CD4-positive, alpha-beta T cell treated with Interleukin-17A for 4 hours (primary cell): ENCODE measurements at places on chromosomes 4 and X.
A peak's percentile ranks its signal among the peaks of the same experiment; 100 is the strongest.

DNA sequence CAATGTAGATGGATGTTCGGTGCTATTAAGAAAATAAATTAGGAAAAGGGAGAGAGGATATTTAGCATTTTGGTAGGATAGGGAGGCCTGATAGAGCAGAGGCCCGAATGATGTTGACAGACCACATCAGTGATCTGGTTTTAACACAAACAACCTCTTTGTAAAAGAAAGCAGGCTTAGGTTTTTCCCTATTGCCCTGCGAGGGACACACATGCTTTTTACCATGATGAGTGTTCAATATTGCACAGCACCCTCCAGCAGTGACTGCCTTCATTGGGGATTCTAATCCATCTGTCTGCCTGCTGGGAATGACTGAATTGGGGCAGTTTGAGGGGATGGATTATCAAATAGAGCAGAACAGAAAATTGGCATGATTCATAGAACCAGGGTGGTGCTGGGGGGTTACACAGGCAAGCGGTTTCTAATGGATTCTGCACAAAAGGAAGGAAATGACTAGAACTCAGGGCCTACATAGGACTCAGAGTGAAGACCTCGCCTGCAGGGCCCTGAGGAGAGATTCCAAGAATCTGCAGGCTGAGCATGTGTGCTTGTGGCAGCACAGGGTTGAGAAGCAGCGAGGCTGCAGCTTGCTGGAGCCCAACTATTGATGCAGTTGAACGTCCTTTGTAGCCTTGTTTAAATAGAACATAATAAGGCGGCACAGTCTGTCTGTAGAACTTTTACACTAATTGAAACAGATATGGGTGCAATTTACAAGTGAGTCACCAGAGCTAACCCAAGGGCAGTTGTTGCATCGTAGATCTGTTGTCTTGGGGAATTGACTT lies 58.0 kb downstream of the RHOH start:
- DNase-seq = peak; percentile 36

- DNase-seq = no peak
Measured at GRCh38 chrX:153884136-153884535, 1.8 kb downstream of the L1CAM start.

DNA sequence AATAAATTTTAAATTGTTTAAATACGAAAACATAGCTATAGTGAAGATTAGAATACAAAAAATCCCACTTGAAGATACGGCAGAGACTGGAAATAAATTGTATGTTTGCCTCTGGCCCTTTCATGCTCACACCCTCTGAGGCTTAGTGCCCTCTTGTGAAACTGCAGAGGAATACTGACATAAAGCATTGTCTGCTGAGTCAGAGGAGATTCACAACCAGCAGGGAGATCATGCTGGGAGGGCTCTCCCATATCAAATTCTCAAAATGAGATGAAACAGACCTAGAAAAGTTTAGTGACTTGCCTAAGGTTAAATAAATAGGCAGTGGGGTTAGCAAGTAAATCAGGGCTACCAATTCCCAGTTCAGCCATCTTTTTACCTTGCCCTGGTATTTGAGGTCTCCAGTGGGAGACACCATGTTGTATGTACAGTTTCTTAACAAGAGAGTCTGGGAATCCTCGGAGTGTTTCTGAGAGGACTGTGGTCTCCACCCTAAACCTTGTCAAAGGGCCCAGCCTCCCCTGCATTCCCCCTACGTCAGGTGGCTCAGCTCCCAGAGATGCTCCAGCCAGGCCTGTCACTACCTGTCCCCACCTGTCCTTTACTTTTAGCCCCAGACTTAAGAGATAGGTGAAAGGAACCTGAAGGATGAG lies 581.4 kb upstream of the DIPK2B start:
- DNase-seq = no peak

DNA sequence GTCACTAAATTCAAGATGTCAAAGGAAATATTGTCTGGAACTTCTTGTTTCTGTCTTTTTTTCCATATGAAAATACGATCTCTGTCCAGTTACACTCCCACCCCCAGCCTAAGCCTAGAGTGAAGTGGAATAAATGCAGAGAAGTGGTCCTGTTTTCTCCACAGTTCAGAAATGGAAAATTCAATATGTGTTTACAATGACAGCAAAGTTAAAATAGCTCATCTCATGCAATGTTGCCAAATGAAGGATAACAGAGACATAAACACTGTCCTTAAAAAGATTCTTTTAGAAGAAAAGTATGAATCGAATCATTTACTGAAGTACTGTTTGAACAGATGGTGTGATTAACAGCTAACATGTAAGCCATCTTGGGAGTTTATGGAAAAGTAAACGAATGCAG lies 160.8 kb upstream of the STK26 start:
- DNase-seq = no peak

DNA sequence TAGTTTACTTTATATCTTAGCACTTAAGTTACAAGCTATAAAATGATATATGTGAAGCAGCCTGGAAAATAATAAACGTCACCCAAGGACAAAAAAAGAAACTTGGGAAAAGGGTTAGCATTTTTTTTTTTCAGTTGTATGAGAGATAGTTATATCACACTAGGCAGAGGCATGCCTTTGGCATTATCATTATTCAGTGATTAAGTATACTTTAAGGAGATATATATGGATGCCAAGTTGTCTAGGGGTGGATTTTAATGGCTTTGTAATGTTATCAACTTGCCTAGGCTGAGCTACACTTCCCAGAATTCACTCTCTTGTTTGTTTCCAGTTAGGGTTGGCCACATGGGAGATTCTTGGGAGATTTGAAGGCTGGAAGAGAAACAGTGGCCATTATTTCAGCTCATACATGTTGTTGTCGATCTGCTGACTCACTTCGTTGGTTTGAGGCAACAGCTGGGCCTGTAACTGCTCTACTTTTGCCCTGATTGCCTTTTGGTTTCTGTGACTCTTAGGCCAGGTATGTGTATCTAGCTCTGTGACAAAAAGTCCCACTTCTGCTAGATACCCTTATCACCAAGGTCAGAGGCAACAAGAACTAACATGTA lies 11.5 kb upstream of the SRPX start:
- no peak for DNase-seq

DNA sequence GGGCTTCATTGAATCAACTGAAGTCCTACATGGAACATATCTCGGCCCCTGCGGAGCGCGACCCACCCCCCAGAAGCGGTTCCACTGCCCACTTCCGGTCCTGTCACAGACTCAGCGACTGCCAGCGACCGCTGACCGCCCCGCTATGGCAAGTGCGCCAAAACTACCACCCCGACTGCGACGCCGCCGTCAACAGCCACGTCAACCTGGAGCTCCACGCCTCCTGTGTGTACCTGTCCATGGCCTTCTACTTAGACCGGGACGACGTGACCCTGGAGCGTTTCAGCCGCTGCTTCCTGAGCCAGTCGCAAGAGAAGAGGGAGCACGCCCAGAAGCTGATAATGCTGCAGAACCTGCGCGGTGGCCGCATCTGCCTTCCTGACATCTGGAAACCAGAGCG lies 14.8 kb upstream of the FAM47A start:
- no peak for DNase-seq

DNA sequence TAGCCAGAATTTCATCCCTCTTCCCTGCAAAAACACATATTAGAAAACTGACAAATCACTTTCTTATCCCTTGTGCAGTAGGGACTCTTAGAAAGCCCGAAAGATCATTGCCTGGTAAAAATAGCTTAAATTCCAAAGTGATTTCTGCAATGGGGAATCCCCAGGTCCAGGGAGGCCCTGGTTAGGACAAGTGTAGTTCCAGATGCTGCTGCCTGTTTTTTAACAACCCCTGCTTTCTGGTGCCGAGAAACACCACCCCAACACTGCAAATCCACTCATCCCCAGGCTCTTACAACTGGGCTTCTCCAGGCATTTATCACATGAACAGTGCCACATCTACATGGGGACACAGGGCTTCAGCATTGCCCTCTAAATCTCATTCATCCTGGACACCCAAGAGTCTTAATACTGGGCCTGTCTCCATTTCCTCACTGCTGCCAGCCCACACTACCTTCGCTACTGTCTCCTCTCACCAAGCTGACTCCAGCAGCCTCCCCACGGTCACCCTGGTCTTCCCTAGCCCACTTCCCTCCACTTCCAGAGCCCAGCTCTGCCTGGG lies 112.2 kb upstream of the PSAPL1 start:
- DNase-seq = no peak

GRCh38 chr4:115058533-115058932 lies 54.9 kb downstream of the NDST4 start:
- no peak for DNase-seq

GRCh38 chr4:54719378-54719777 lies 61.6 kb downstream of the KIT start:
- DNase-seq = no peak

DNA sequence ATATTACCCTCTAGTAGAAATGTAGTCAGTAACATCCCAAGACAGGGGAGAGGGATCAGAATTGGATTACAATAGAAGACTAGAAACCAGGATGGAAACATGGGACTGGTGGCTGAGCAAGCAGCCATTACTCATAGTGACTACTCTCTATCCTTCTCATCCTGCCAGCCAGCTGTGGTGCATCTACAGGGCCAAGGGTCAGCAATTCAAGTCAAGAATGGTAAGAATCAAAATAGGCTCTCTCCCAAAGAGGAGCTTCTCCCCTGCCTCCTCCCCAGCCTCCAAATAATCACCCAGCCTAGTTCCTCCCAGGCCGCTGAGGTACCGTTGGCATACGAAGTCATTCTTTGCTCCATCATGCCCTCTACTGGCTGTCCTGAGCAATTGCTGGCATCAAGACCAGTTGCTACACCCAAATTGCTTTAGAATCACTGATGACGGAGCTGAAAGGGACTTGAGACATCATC lies 19.4 kb downstream of the AWAT2 start:
- DNase-seq = peak; percentile 49

DNA sequence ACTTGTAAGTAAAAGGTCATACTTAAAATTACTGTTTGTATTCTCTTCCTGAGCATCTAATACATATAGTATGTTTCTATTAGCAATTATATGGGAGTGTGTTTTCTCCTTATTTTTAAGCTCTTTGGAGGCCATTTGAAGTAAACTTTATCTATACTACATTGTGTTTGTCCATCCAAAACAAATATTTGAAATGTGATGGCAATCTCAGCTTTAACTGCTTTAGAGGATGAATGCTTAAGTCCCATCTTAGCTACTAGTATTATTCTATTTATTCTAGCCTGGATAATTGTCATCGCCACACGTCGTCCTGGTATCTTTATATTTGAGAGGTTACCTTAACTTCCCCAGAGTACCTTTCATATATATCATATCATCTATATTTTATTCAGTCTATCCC lies 335.8 kb downstream of the NAF1 start:
- no peak for DNase-seq

DNA sequence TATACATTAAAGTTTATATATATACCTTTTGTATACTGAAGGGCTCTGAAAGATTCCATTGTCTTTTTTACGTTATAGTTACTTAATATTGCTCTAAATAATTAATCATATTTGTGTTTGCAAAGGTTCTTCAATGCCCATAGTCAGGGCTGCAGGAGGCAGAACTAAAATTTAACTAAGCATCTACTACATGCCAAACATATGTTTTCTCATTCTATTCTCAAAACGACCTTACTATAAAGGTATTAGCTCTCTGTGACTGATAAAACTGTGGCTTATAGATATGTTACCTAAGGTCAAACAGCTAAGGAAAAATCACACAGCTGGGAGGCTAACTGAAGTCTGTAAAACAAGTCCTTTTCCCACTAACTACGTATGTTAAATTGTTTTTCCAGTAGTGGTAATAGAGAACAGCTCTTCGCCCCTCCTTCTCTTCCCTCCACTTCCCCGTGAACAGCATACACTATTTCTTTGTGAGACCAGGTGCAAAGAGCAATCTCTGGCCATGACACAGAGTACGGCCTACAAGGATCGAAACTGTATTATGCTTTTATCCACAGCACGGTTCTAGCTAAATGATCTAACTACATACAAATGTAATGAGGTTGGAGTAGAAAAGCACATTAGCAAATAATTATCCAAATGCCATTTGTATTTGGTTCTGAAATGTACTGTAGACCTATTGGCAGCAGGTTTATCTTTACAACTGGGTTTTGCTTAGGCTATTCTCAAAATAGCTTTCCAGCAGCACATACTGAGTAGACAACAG lies 1.7 kb downstream of the CNOT6L start:
- no peak for DNase-seq

DNA sequence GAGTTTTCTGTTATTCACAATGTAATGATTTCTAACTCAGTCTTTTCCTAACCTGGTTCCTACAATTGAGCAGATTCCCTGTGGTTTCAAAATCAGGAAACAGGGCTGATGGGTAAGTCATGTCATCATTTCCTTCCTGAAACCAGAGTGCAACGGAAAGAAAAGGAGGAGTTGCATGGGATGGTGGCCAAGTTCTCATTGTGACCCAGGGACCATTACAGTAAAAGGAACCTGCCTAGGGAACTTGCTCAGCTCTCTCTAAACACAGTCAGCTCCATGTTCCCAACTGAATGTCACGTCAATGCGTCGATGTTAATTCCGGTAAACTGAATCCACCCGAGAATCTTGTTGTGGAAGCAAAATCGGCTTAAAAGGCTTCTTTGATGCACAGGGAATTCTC lies 51.2 kb downstream of the LGI2 start:
- DNase-seq = no peak

GRCh38 chr4:83369831-83370639 lies 35.4 kb upstream of the HPSE start:
- no peak for DNase-seq

DNA sequence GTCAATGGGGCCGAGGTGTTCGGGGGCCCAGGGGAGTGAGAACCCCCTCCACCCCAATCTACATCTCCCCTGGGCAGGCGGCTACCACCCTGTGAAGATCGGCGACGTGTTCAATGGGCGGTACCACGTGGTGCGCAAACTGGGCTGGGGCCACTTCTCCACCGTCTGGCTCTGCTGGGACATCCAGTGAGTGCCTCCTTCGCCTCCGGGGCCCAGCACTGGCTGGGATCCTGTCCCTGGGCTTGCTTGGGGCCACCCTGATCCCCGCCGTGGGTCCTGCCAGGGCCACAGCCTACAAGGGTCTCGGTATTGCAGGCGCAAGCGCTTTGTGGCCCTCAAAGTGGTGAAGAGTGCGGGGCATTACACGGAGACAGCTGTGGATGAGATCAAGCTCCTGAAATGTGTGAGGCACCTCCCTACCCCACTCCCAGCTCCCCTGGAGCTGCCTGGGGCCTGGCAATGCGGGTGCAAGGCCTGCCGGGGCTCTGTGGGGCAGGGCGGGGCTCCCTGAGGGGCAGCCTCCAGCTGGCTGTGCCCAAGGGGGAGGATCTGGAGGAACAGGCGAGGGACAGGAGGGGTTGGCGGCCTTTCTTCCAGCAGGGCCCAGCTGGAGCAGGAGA lies 697 bp downstream of the SRPK3 start:
- DNase-seq = no peak

GRCh38 chr4:3709061-3709845 lies 56.9 kb upstream of the ADRA2C start:
- no peak for DNase-seq

DNA sequence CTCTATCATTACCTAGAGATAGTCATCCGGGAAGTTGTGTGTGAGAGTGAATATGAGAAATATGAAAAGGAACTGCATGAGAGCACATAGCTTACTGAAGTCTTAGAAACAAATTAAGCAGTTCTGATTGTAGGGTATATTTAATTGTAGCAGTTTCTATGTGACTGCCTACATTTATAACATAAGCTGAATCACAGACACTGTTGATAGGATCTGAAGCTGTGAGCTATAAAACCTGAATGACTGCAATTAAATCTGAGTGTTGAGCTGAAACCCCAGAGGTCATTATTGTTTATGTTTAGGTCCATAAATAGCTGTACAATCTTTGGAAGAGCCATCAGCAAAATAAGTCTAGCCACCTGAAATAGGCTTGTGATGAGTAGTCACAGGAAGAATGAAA lies 210.1 kb upstream of the CXCL13 start:
- no peak for DNase-seq
